ENCODE measurements at places on chromosomes 4 and X. TPM values are rescaled to one million over a fixed set of nuclear protein-coding genes. Genes with fewer than 3 reads are reported as not detected.

DNA sequence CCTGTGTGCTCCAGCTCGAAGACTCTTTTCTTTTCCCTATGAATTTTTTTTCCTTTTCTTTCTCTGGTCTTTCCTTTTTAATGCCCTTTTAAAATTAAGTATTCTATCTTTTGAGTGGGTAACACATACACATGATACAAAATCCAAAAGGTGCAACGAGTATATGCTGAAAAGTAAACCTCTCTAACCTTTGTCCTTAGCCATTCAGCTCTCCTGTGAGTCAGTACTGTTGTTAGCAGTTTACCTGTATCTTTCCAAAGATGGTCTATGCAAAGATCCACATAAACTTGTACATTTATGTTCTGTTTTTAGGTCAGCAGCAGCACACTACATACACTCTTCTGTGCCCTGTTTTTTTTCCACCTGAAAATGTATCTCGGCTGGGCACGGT is 28.7 kb downstream of the SLC25A43 start:
- DNase-seq = no peak

- DNase-seq = peak; percentile 14
Observed at GRCh38 chrX:107537815-107538214, 88.4 kb downstream of the FRMPD3 start.

DNA sequence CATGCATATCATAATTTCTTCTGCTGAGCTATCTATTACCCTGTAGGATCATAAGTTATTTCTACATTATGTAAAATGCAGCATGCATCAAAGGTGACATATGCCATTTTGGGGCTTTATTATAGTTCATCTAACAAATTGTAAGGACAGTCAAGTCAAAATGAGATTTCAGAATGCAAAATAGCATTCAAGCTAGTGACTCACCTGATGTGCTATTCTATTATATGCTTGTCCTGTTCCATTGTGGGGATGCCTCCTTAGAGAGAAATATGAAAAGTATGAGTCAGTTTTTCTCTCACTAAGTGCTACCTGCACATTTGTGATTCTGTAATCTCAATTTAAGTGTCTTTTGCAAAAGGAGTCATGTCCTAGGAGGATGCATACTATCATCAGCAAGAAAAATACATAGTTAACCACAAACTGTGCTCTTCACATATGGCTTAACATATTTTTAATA is 647.0 kb upstream of the PCDH10 start:
- no peak for DNase-seq

SPANXA2 gene
- not detected for total RNA-seq

- no peak for DNase-seq
Observed at GRCh38 chr4:1307951-1308735, 18.5 kb downstream of the MAEA start.

- DNase-seq = no peak
Observed at GRCh38 chr4:86818841-86819240, 30.3 kb downstream of the SLC10A6 start.
